ENCODE measurements at places on chromosomes 2 and 18. TPM values are rescaled to one million over a fixed set of nuclear protein-coding genes. Genes with fewer than 3 reads are reported as not detected.

Gene NAPG
- 38.3 TPM for total RNA-seq

Gene CERKL
- not detected for total RNA-seq

Gene RBFA
- total RNA-seq: 22.3 TPM

Gene ZSWIM2
- total RNA-seq: not detected

Gene SERPINB2
- 20.5 TPM for total RNA-seq

Gene L3MBTL4
- under 0.01 TPM for total RNA-seq

Gene IL36A
- not detected for total RNA-seq

Gene CENPA
- total RNA-seq: 67.8 TPM

Gene KCNK3
- total RNA-seq: 2.3 TPM

Gene TSPYL6
- not detected for total RNA-seq

Gene HNMT
- total RNA-seq: 40.7 TPM

Gene INPP5D
- 0.24 TPM for total RNA-seq

Gene UGT1A8
- total RNA-seq: not detected

Gene SLC4A3
- 3.0 TPM for total RNA-seq

Gene IL18RAP
- not detected for total RNA-seq

Gene COL4A4
- 1.4 TPM for total RNA-seq
